ENCODE measurements at places on chromosomes 12 and 14.

GRCh38 chr14:37587131-37587803 is 7.8 kb downstream of the FOXA1 start:
- no peak for DNase-seq

GRCh38 chr14:72154645-72155378 is 222.6 kb downstream of the RGS6 start:
- no peak for DNase-seq

DNA sequence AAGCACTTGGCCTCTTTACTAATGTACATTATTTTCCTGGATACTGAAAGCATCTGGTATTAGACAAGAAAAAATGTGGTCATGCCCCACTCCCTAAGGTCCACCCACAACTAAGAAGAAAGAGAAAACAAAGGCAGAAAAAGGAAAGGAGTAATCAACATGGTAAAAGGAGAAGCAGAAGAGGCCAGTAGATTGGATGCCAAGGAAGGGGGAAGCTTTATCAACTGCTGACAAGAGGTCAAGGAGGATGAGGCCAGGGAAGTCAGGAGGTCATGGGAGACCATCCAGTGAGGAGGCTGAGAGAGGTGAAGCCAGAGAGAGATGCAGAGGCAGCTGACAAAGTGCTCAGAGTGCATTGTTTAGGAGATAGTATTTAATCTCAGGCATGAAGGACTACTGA is 383.5 kb downstream of the ZFP36L1 start:
- no peak for DNase-seq

GRCh38 chr14:70358631-70359030 is 852 bp downstream of the COX16 start:
- no peak for DNase-seq

DNA sequence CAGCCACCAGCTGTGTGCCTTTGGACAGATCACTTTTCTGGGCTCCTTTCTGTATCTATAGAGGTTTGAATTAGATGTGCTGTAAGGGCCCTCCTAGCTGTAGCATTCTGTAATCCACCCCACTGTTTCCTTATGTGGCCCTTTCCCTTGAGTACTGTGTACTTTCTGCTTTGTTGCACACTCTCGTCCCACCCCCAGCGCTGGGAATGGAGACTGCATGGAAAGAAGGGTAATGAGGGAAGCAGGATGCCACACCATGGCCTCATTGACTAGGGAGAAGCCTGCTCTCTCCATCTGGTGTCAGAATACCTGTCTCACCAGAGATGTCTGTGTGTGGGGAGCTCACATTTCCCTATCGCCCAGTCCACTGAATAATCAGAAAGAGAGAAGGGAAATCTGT is 13.6 kb upstream of the GALNT16 start:
- DNase-seq, result no peak

- DNase-seq, result no peak
Observed at GRCh38 chr14:69208666-69209065, 17.4 kb downstream of the EXD2 start.

- DNase-seq, result no peak
Observed at GRCh38 chr14:76293923-76294322, 82.0 kb upstream of the ESRRB start.

DNA sequence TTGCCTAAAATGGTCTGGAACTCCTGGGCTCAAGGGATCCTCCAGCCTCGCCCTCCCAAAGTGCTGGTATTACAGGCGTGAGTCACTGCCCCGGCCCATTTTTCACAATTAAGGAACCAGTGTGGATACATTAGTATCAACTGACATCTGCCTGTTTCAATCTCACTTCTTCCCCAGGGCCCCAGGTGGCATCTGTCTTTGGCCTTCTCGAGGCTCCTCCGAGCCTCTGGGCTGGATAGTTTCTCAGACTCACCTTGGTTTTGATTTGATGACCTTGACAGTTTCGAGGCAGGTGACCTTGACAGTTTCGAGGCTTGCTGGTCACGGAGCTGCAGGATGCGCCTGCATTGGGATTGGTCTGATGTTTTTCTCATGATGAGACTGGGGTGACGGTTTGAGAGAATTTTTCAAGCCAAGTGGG is 41.0 kb upstream of the NCOR2 start:
- DNase-seq, result no peak

GRCh38 chr14:93536945-93537344 is 106.2 kb downstream of the UNC79 start:
- no peak for DNase-seq

- no peak for DNase-seq
Observed at GRCh38 chr12:73589220-73589619, 948.4 kb upstream of the ATXN7L3B start.

DNA sequence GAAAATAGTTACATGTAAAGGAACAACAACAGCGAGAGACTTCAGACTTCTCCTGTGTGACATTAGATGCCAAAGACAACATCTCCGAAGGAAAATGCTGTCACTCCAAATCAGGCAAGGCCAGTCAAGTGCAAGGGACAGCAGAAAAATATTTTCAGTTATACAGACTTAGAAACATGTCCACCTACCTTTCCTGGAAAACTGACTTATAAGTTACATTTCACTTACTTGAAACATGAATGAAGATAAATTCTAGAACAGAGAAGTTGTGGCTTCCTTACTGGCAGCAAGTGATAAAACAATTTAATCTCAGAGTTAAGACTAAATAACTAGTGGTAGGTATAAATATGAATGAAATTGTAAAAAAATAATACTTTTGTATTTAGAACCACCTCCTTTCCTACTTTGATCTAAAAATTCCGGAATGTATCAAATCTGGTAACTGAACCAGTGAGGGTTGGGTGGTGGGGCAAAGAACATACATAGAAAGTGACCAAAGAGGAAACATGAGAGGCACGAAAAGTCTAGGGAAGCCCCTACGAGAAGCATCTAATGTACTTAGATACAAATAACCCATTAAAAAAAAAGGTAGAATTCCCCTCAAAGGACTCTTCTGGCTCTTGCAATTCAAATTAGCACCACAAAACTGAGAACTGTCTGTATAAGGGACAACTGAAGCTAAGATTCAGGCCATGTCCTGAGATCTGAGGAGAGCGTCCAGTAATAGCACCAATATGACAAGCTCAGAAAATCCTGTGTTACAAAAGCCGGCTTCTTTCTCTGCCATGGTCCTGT is 21.2 kb downstream of the MTHFD1 start:
- DNase-seq, result no peak

GRCh38 chr14:105931808-105932483 is 405.6 kb downstream of the TMEM121 start:
- DNase-seq, result no peak

DNA sequence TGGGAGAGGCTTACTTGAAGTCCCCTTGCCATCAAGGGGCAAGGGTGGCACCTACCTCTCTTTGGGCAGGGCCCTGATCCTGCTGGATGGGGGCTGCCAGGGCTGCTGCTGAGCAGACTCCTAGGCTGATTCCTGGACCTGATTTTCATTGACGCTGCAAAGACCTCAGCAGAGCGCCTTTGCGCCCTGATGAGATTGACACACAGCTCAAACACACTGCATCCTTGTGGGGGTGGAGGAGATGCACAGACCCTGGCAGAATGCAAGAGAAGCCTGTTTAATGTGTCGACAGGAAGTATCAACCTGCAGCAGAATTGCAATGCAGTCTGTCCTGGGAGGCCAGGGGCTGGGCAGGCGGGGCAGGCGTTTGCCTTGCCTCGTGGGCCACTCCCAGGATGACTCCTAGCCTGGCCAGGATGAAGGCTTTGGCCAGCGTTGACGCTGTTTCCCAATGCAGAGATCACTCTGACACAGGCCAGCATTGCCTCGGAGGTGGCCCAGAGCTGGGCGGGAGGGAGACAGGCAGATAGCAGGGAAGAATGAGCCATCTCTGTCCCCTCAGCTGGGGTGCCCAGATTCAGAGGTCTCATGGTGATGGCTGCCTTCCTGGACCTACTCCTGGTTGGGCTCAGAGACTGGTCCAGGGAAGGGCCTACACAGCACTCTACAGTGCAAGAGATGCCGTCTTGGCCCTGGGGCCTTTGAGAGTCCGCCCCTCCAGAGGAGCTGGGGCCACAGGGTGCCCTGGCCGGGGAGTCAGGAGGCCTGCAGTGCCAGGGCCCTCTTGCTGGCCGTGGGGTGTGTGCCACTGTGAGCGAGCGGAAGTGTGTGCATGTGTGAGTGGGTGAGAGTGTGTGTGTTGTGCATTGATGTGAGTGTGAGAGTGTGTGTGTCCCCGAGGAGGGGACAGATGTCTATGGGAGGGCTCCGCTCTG is 108.3 kb downstream of the KIF26A start:
- DNase-seq, result no peak

- no peak for DNase-seq
Observed at GRCh38 chr12:53805791-53806190, 54.0 kb upstream of the CISTR start.

DNA sequence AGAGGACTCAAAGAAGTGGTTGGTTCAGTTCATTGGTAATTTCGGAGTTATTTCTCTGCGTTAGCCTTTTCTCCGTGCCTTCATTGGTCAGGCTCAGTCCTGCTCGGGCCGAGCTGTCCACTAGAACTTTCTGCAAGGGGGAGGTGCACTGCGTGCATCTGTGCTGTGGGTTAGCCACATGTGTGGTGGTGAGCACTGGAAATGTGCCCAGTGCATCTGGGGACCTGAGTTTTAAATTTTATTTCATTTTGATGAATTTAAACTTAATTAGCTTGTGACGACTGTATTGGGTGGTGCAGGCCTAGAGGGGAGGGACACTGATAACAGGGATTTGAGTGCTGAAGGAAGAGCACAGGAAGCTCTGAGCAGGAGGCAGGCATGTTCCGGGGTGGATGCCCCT is 24.5 kb downstream of the SETD1B start:
- no peak for DNase-seq

GRCh38 chr12:1391722-1392121 is 202.7 kb downstream of the FBXL14 start:
- DNase-seq, result no peak

DNA sequence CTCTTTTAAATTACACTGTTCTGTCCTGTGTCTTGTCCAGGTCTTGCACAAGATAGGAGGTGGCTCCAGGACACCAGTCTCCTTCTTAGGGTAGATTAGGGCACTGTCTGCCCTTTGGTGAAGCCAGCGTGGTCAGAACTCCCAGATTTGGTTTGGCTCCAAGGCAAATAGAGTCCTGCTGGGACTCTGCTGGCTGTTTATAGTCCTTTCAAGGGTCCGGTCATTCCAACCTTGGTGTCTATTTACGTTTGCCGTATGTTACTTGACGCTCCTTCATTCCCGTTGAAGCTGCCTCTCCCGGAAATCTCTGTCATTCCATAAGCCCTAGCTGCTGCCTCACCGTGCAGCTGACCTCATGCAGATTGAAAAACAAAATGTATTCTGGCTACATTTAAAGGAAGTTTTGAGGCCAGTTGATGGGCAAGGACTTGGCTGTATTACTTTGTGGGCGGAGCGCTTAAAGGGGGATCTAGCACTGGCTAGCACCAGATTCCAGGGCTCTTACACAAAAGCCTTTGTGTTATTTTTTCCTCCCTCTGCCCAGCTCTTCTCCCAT is 180.6 kb downstream of the AKAP6 start:
- no peak for DNase-seq

DNA sequence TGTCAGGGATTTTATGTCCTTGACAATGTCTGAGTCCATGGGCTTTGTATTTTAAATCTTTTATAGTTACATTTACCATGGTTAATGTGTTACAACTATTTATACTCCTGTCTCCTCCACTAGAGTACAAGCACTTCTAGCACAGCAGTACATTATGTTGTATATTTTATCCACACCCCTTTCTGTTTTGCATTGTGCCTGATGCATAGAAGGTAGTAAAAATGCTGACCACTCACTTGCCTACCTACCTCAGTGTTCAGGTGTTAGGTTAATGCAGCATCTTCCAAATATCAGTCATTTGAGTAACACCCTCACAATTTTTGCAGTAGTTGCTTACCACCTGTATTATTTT is 31.1 kb upstream of the SLC38A2 start:
- no peak for DNase-seq

- DNase-seq, result no peak
Observed at GRCh38 chr12:43742106-43742505, 16.5 kb downstream of the PUS7L start.

GRCh38 chr12:53219956-53220693 is 11.9 kb downstream of the RARG start:
- DNase-seq, result no peak

DNA sequence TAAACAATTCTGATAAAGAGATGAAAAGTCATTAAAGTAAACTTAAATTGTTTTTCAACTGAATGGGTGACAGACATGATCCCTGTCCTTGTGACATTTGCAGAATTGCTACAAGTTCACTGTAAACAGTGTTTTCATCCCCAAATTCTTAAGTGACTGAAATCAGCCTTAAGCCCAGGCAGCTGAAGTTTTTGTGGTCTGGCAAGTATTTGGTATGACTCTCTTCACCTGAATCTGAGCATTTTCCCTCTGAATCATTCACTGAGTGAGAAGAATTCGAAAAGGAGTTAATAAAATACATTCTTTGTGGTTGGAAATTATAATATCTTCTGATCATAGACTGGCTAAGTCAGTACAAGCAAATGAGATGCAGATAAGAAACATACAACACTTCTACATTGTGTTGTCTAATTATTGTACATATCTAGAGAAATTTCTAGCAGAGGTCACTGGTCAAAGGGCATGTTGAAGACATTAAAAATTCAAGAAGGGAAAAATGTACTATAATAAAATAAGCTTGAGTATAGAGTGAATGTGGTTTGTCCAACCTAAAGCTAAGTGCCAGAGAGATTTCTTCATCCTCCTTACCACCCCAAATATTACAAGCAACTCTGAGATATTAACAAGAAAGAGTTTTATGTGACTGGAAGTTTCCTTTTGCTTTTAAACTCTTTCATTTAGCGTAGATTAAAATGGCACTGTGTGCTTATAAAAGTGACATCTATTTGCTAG is 177.8 kb upstream of the DIO2 start:
- no peak for DNase-seq

GRCh38 chr12:40697566-40698259 is 5.5 kb downstream of the CNTN1 start:
- no peak for DNase-seq

DNA sequence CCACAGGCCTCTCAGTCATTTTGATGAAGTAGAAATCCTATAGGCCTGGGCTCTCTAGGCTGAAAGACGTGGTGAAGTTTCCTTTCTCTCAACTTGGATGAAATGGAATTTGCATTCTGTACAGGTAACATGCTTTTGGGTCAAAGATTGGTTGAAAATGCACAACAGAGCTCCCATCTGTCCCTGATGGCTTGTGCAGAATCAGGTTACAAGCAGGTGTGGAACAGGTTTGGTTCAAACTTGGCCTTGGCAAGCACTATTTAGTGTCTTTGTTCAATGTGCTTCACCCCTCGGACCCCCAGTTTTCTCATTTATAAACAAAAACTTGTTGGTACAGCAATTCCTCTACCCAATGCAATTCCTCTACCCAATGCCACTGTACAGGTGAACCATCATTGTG is 1493.0 kb downstream of the AACS start:
- no peak for DNase-seq

DNA sequence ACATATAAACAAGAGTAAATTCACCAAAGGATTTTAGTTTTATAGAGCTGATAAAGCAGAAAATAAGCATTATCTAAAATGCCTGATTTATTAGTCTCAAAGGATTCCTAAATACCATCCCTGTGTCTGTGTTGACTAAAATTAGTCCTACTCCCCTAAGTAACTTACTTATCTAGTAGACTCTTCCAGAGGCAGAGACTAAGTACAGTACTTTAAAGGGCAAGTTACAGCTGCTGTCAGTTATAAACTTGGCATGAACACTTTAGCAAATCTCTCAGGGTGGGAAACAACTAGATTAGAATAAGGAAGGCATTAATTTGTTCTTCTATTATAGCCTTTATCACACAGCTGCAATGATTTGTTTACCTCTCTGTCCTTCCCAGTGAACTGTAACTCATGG is 46.0 kb downstream of the ATP2B1 start:
- DNase-seq, result no peak

Data from omental fat pad (tissue), 4 donors.